ENCODE measurements at places on chromosomes 13 and 19.

DNA sequence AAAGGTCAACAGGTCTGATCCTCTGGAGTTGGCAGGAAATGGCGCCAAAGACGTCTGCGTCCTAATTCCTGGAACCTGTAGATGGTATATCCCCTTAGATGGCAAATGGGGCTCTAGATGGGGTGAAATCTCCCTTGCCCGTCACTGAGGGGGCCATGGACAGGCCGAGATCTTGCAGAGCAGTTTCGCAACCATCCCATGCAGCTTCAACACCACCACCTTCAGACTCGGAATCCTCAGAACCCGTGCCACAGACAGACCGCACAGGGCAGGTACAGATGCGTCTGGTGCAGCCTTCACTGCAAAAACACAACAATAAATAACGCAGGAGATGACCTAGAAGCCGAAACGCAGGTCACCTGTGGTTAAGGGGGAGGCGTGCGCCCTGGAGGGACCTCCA, 17.7 kb downstream of the REXO1 start:
- H3K27me3 ChIP-seq: no peaks in the 10 kb centered on the region
- no peaks in the 10 kb centered on the region for H3K36me3 ChIP-seq
- no peak overlapping the region for H3K4me3 ChIP-seq
- H3K27ac ChIP-seq: no peak overlapping the region
- peaks cover 2% of the 10 kb centered on the region for H3K4me1 ChIP-seq

- no peak overlapping the region for H3K27ac ChIP-seq
- peaks cover 11% of the 10 kb centered on the region for H3K27me3 ChIP-seq
- DNase-seq: no peak
These were observed 15.1 kb downstream of the ZNRF4 start for GRCh38 chr19:5470264-5470671.

DNA sequence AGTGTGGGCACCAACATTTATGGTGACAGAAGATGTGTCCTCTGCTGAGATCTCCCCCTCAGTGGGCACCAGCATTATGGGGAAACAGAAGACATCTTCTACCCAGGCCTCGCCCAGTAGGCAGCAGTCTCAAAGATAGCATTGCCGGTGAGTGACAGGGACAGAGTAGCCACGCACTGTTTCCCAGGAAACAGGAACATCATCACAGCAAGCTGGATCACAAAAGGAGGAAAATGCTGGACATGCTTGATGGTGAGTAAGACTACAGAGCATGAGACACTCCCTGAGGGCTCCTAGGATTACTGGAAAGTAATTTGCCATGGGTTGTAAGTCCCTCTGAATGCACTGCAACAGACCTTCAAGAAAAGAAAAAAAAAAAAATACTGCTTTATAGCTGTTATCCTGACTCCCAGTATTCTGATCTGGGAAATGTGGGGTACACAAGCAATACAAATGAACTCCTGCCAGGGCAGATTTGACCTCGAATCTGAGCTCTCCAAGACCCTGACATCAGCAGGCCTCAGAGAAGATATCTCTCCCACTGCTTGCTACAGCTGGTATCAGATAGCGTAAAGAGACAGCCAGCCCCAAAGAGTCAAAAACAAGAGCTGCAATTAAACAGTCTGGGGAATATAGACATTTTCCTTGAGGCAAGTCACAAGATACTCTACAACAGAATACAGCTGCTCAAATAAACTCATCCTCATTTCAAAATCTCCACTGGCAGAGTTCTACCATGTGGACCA, 180.4 kb downstream of the RBM26 start:
- H3K36me3 ChIP-seq: no peaks in the 10 kb centered on the region
- no peak overlapping the region for H3K4me3 ChIP-seq
- DNase-seq: no peak
- no peaks in the 10 kb centered on the region for H3K4me1 ChIP-seq
- no peak overlapping the region for H3K27ac ChIP-seq

DNA sequence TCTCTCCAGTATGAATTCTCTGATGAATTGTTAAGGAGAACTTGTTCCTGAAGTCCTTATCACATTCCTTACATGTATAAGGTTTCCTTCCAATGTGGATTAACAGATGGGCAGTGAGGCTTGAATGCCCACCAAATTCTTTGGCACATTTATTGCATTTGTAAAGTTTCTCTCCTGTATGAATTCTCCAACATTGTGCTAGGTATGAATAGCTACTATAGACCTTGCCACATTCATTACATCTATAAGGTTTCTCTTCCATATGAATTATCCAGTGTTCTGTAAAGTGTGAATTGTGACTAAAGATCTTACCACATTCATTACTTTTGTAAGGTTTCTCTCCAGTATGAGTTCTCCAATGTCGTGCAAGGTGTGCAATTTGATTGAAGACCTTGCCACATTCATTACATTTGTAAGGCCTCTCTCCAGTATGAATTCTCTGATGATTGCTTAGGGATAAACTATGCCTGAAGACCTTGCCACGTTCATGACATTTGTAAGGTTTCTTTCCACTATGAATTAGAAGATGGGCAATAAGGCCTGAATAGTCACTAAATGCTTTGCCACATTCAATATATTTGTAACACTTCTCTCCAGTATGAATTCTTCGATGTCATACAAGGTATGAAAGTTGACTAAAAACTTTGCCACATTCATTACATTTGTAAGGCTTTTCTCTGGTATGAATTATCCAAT, 20.4 kb downstream of the ZNF578 start:
- H3K4me1 ChIP-seq: no peaks in the 10 kb centered on the region
- H3K27ac ChIP-seq: no peak overlapping the region
- H3K36me3 ChIP-seq: no peaks in the 10 kb centered on the region
- H3K4me3 ChIP-seq: no peak overlapping the region
- H3K27me3 ChIP-seq: no peaks in the 10 kb centered on the region

DNA sequence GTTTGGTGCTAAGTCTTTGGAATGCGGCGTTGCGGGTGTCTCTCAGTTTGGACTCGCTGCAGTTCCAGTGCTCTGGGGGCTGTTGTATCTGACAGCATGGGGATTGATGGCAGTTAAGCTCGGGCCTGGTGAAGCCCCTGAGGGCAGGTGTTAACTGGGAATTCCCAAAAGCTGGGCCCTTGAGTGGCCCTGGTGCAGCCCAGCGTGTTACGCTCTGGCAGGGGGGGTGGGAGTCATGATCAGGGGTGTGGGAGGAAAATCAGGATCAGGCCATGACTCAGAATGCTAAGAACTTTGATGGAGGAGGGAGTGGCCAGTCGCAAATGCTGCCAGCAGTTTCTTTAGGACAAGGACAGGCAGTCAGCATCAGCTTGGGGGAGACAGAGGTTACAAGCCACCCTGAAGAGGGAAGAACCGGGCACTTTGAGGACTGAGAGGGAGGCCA, 19.6 kb downstream of the AP2A1 start:
- peaks cover 16% of the 10 kb centered on the region for H3K36me3 ChIP-seq
- peak; percentile 20 for DNase-seq
- no peak overlapping the region for H3K4me3 ChIP-seq
- H3K27ac ChIP-seq: peak overlapping the region; percentile 31
- peaks cover 8% of the 10 kb centered on the region for H3K4me1 ChIP-seq
- no peaks in the 10 kb centered on the region for H3K27me3 ChIP-seq

DNA sequence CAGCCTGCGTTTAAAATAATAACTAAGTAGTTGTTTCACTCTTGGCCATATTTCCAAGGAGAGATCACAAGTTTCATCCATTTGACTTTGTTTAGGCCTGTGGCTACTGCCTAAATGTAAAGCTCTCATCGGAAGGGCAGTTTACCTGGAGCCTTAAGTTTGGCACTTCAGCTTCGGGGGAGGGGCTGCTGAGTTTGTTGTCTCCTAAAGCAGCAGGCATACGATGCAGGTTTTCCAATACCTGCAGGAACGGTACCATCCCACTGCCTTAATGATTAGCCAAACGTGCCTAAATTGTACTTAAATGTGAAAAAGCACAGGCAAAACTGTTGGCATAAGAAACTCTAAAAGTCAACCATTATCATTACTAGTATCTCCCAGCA, 63.1 kb downstream of the CRYL1 start:
- H3K27me3 ChIP-seq: no peaks in the 10 kb centered on the region
- H3K36me3 ChIP-seq: no peaks in the 10 kb centered on the region
- no peak overlapping the region for H3K4me3 ChIP-seq
- no peak overlapping the region for H3K27ac ChIP-seq

- DNase-seq: no peak
- H3K4me3 ChIP-seq: no peak overlapping the region
- H3K27ac ChIP-seq: no peak overlapping the region
- H3K36me3 ChIP-seq: peaks cover 4% of the 10 kb centered on the region
- no peaks in the 10 kb centered on the region for H3K27me3 ChIP-seq
These were observed 3.9 kb downstream of the MCOLN1 start for GRCh38 chr19:7526059-7526929.

- H3K4me3 ChIP-seq: peak overlapping the region; percentile 90
- H3K27me3 ChIP-seq: no peaks in the 10 kb centered on the region
- peak; percentile 26 for DNase-seq
- H3K27ac ChIP-seq: peak overlapping the region; percentile 71
- H3K36me3 ChIP-seq: peaks cover 3% of the 10 kb centered on the region
- peaks cover 12% of the 10 kb centered on the region for H3K4me1 ChIP-seq
These were observed 872 bp downstream of the HOMER3 start for GRCh38 chr19:18939922-18940768.

DNA sequence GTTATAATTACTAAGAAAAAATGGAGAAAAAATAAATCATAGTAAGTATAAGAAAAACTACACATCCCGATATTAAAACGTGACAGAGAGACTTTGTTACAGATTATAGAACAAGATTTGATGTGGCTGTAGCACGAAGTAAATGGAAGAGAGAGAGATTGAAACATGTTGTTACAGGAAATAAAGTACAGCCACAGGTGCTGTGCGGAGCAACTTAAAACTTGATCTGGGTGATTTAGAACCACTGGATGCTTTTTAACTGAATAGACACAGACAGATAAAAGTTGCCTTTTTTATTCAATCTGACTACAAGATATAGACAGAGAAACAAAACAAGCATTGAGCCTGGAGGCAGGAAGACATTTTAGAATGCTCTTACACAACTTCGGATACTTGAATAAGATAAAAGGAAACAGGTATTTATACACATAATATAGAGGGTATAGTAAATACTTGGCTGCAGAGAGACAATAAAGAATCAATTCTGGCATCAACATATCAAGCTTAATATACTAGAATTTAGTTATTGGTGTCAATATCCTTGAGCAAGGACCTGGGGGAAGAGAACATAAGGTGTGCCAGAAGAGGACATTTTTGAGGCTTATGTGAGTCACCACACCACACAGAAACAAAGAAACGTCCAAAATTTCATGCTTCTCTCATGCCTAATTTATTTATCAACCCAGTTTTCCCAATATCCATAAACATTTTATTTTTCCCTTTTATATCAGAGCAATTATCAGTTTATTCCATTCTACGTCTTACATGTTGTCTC, 548.5 kb downstream of the SLITRK1 start:
- H3K27me3 ChIP-seq: no peaks in the 10 kb centered on the region
- no peak overlapping the region for H3K4me3 ChIP-seq
- no peak overlapping the region for H3K27ac ChIP-seq
- no peaks in the 10 kb centered on the region for H3K36me3 ChIP-seq
- H3K4me1 ChIP-seq: no peaks in the 10 kb centered on the region
- peak; percentile 4 for DNase-seq

GRCh38 chr19:33424181-33424580, 50.7 kb downstream of the CEBPG start:
- no peak for DNase-seq
- H3K4me1 ChIP-seq: no peaks in the 10 kb centered on the region
- no peak overlapping the region for H3K4me3 ChIP-seq
- H3K36me3 ChIP-seq: no peaks in the 10 kb centered on the region
- no peaks in the 10 kb centered on the region for H3K27me3 ChIP-seq

DNA sequence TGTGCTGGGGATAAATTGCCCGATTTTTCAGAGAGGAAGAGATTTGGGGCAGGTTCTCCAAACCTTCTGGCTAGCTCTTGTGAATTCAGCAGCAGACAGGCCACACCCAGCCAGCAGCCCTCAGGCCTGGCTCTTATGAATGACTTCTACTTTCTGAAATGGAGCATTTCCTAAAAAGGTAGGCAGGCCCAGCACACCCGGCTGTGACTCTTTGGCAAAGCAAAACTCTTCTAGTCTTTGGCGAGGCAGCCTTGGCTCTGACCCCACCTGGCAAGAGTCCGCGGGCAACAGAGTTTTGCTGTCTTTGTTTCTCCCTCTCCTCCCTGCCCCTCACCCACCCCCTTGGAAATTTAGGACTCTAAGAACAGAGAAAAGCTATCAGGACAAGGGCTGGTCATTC, 221.2 kb downstream of the ZNF536 start:
- DNase-seq: no peak
- H3K4me3 ChIP-seq: no peak overlapping the region
- no peaks in the 10 kb centered on the region for H3K27me3 ChIP-seq
- H3K36me3 ChIP-seq: no peaks in the 10 kb centered on the region

- peak overlapping the region; percentile 67 for H3K27ac ChIP-seq
- no peaks in the 10 kb centered on the region for H3K27me3 ChIP-seq
- no peaks in the 10 kb centered on the region for H3K36me3 ChIP-seq
- H3K4me3 ChIP-seq: peak overlapping the region; percentile 87
- no peaks in the 10 kb centered on the region for H3K4me1 ChIP-seq
These were observed 504 bp upstream of the VWA8 start for GRCh38 chr13:41961466-41961760.

GRCh38 chr19:4979211-4979807, 10.4 kb downstream of the KDM4B start:
- no peaks in the 10 kb centered on the region for H3K36me3 ChIP-seq
- H3K27me3 ChIP-seq: no peaks in the 10 kb centered on the region
- peaks cover 37% of the 10 kb centered on the region for H3K4me1 ChIP-seq
- no peak for DNase-seq

DNA sequence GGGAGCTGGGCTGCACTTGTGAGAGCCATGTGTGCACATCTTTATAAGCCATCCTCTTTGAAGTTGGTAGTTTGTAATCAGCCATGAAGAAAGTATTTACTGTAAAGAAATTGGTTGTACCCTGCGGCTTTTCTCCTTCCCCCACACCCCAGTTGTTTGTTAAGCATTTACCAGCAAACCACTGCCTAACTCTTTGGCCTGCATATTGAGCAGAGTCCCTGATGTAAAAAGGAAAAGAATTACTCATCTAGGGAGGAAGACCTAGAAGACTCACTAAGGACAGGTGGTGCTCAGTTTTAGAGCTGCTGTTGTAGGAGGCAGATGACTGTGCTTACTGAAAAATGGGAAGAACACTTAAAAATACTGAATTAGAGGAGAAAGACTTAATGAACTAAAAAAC, 245.3 kb downstream of the PCCA start:
- no peaks in the 10 kb centered on the region for H3K27me3 ChIP-seq
- H3K4me3 ChIP-seq: no peak overlapping the region
- DNase-seq: no peak
- no peaks in the 10 kb centered on the region for H3K36me3 ChIP-seq
- no peak overlapping the region for H3K27ac ChIP-seq
- H3K4me1 ChIP-seq: no peaks in the 10 kb centered on the region

All from astrocyte (in vitro differentiated cells and primary cell).